Heart right ventricle (tissue), 16 donors: ENCODE measurements at places on chromosomes 3 and 15. TPM values are rescaled to one million over a fixed set of nuclear protein-coding genes. Genes with fewer than 3 reads are reported as not detected.

Gene COMMD4
- total RNA-seq: 37.9 TPM

Gene CYP11A1
- 3.6 TPM for total RNA-seq

GRCh38 chr3:42216931-42217333 lies 49.1 kb downstream of the CCK start:
- no peak overlapping the region for H3K27ac ChIP-seq
- H3K27me3 ChIP-seq: no peaks in the 10 kb centered on the region

Gene WDR73
- total RNA-seq: 13.2 TPM

Gene PCLAF
- total RNA-seq: not detected

- no peaks in the 10 kb centered on the region for H3K27me3 ChIP-seq
- H3K4me3 ChIP-seq: no peak overlapping the region
- no peak overlapping the region for H3K27ac ChIP-seq
- no peak for DNase-seq
- peaks cover 10% of the 10 kb centered on the region for H3K4me1 ChIP-seq
- H3K36me3 ChIP-seq: no peaks in the 10 kb centered on the region
Measured at GRCh38 chr3:71430941-71431552, 152.5 kb downstream of the FOXP1 start.

- H3K4me1 ChIP-seq: peaks cover 92% of the 10 kb centered on the region
- peak; percentile 71 for DNase-seq
- no peak overlapping the region for H3K4me3 ChIP-seq
Measured at GRCh38 chr15:41928637-41929620, 35.1 kb upstream of the SPTBN5 start.

DNA sequence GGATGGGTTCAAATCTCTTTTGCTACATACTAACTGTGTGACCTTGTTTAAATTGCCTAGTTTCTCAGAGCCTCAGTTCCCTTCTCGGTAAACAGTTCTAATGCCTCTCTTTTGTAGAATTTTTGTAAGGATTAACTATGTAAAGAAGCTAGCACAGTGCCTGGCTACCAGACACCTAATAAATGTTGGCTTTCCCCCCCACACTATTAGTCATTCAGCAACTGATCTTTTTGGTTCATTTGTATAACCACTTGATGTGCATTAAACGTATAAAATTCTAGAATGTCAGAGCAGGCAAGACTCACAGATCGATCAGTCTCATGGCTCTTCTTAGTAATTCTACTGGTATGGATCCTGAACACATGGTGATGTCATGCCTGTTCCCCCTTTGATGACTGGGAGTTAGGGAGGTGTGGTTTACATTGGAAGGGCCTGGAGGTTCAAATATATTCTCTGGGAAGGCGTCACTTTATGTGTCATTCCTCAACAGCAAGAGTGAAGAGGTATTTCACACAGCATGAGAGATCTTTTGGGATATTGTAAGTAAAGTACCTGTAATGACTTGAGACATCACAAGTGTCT lies 6.5 kb downstream of the TAGLN3 start:
- no peak overlapping the region for H3K27ac ChIP-seq
- H3K36me3 ChIP-seq: no peaks in the 10 kb centered on the region
- no peak for DNase-seq

Gene LRRC34
- 1.3 TPM for total RNA-seq

GRCh38 chr3:190973771-190974170 lies 111.3 kb upstream of the GMNC start:
- no peaks in the 10 kb centered on the region for H3K4me1 ChIP-seq
- DNase-seq: no peak
- H3K4me3 ChIP-seq: no peak overlapping the region
- H3K36me3 ChIP-seq: no peaks in the 10 kb centered on the region
